Frontal cortex (tissue), 4 donors: ENCODE measurements at places on chromosomes 7 and 10. TPM values are rescaled to one million over a fixed set of nuclear protein-coding genes. Genes with fewer than 3 reads are reported as not detected.

ECHDC3 gene
- total RNA-seq, result 1.6 TPM

DNA sequence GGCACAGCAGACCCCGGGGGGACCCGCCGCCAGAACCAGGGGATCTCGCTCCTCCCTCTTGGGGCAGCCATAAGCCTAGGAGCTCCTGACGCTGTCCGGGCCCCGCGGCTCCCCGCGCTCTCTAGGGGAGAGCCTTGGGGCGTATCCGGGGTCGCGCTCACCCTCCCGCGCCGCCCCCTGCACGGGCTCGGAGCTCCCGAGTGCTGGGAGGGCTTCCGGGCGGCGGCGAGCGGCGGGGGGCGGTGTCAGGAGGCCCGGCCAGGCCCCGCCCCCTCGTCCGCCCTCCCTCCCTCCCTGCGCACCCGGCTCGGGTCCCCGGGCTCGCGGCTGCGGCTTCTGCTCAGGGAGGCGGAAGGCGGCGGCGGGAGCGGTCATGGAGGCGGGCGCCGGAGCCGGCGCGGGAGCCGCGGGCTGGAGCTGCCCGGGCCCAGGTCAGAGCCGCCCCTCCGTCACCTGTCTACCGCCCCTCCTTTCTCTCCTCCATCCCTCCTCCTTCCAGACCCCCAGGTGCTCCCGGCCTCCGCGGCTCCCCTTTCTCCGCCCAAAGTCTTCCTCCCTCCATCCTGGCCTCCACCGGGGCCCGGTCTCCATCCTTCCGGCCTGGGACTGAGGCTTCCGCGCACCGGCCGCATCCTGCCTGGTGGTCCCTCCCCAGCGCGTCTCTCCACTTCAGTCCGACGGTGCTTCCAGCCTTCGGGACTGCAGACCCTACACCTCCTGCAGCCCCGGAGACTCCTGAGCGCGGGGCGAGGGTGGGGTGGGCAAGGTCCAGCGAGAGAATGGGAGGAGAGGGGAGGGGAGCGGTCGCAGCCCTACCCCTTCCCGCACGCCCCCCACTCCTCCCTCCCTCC lies at the start of gene CCDC136:
CCDC136 (plus strand) TSS at position 848 of the 851 bp plus-strand sequence. CDS start 444 bp downstream, outside the sequence.
- peak; percentile 82 for DNase-seq

GRCh38 chr7:145643981-145644380 lies 472.6 kb upstream of the CNTNAP2 start:
- DNase-seq, result no peak

LRRN3 gene
- total RNA-seq, result 153 TPM

GRCh38 chr7:77349141-77349540 lies 67.0 kb downstream of the GSAP start:
- DNase-seq, result no peak
